Stimulated activated CD8-positive, alpha-beta memory T cell treated with anti-CD3 and anti-CD28 coated beads, Interleukin-4, amount 100 ng/mL, for 4 hours (primary cell): ENCODE measurements at places on chromosomes 6 and 20.

GRCh38 chr6:127147534-127147933 lies 29.1 kb downstream of the RSPO3 start:
- DNase-seq, result no peak

DNA sequence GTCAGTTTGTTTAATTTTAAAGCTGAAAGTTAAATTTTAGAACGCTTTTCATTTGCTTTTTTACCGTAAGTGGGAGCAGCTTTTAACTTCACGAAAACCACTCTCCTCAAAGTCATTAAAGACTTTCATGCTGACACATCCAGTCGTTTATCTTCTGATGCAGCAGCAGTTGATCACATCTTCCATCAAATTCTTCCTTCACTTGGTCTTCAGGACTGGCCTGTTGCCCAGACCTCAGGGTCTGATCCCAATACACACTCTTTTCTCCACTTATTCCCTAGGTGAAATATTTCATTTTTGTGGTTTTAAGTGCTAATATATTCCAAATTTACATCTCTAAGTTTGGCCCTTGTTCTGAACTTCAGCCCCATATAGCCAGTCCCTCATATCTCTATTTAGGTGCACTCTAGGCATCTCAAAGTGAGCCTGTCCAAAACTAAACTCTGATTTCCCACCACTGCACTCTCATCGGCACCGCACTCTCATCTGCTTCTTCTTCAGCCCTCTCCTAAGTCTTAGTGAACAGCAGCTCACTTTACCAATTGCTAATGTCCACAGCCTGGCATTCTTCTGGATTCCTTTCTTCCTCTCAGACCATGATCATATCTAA lies 20.4 kb downstream of the AFDN start:
- no peak for DNase-seq

- DNase-seq, result no peak
Observed at GRCh38 chr6:11718463-11718862, 60.1 kb downstream of the ADTRP start.

DNA sequence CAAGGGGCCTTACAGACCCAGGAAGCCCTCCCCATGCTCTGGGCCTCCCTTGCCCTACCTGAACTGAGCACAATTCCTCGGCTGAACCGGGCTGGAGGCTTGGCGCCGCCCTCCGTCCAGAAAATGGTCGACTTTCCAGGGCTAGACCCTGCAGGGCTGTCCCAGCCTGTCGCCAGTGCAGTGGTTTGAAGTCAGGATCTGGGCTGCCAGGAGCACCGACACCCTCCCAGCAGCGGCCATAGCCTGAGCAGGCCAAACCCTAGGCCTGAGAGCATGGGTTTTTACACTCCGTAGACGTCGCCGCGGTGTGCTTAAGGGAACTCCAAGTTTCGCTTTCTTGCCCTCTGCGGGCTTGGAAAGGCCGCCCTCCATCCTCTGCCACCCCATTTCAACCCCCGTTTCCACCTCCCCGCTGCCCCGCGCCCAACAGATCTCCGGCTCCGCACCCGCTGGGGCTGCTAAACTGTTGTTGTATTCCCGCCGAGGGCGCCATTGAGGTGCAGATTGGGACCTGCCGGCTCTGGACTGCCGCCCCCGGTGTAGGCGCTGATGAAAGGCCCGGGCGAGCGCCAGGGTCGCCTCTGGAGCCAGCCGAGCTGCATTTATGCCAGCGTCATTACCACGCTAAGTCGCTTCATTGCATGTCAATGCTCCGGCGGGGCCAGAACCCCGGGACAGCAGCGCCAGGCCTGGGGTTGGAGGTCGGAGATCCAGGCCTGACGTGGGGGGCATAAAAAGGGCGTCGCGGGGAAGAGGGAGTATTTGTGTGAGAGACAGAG lies 2.2 kb upstream of the TFAP2A start:
- DNase-seq, result no peak

DNA sequence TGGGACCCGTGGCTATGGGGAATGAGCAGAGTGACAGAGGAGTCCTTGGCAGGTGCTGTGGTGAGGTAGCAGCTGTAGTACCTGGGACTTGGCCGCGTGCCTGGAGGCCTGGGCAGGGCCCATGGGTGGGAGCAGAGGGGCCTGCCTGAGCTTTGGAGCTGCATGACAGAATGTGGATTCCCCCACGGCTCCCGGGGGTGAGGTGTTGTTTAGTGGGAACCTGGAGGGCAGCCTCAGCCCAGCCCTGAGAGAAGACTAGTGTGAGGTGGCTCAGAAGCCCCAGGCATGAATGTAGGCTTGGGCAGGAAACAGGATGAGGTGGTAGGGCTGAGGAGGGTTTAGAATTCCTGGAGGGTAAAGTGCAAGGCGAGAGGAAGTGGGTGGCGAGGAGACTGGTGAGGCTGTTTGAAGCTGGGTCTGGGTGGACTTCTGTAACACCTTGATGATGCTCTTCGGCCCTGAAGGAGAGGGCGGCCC lies 86.5 kb upstream of the SCP2D1 start:
- no peak for DNase-seq

- DNase-seq, result no peak
Observed at GRCh38 chr6:157304899-157305663, 18.2 kb downstream of the TMEM242 start.

DNA sequence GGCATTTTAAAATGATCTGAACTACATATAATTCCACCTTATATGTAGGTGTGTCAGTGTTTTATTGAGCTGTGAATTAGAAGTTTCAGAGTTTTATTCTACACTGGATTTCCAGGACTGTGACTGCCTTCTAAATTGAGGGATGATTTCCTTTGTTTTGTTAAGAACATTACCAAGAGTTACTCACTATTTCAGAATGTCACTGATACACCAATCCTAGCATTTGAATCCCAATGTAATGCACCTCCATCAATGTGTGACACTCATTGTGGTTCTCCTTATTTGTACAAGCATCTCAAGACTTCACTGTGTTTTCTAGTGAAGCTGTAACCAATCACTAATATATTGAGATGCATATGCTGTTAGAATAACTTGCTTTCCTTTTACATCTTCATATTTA lies 86.8 kb downstream of the PLCB1 start:
- DNase-seq, result no peak
